ENCODE measurements at places on chromosomes 12 and 14.

GRCh38 chr12:107318556-107318805 lies 225.1 kb upstream of the CRY1 start:
- no peak for DNase-seq

- no peak for DNase-seq
Observed at GRCh38 chr14:60647837-60648248, 1.4 kb downstream of the SIX1 start.

DNA sequence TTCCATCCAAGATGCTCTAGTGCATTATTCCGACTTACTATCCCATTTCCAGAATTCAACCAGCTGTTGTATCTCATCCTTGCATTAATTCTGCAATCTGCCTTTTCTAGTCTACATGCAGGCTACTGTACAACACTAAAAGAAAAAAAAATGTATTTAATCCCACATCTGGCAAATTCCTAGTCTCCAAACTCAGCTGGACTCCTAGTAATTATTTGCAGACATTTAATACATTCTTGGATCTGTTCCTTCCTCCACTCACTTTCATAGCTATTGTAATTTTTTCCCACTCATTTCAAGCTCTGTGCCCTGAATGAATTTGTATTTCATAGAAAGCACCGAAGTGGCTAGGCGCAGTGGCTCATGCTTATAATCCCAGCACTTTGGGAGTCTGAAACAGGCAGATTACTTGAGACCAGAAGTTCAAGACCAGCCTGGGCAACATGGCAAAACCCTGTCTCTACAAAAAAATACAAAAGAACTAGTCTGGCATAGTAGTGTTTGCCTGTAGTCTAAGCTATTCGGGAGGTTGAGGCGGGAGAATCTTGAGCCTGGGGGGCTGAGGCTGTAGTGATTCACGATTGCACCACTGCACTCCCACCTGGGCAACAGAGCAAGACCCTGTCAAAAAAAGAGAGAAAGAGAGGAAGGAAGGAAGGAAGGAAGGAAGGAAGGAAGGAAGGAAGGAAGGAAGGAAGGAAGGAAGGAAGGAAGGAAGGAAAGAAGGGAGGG lies 39.5 kb upstream of the YAF2 start:
- no peak for DNase-seq

GRCh38 chr14:52061890-52062289 lies 7.0 kb downstream of the NID2 start:
- no peak for DNase-seq

DNA sequence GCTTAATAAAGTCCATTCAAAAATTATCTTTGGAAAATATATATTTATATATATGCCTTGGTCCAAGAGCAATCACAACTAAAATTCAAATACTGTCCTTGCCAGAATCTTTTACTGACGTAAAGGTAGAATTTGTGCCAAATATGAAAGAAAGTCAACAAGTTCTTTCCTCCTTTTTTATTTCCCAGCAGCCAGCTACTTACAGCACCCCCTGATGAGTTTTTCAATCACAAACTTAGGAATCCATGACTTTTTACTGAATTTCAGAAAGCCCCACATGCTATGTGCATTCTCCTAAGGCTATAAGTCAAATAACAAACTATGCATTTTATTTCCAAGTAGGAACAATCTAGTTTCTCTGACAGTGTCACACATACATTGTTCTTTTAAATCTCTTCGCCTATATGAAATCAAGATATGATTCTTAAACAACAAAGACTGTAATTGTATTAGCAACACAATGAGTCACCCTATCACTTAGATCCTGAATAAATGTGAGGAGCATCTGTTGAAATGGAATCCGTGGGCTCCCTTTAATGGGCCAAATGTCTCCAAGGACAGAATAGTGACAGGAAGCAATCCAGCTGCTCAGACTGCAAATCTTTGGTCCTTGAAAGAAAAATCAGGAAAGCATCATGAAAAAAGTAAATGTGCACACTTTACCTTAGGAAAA lies 271.4 kb downstream of the DUSP6 start:
- peak; percentile 37 for DNase-seq

DNA sequence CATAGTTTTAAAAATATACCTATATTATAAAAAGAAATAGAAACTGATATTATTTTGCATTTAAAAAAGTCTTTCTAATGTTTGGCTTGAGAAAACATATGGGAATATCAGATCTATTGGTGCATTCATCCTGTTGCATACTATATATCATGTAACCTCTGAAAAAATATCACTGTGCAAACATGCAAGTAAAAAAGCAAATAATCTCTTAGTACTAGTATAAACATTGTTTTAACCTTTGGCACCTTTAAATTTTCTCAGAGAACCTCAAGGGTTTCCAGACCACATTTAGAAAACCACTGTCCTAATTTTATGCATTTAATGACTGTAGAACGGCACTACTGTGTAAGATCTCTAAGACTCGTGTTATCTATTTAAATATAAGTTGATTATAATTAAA lies 416.8 kb downstream of the LRFN5 start:
- DNase-seq, result no peak

DNA sequence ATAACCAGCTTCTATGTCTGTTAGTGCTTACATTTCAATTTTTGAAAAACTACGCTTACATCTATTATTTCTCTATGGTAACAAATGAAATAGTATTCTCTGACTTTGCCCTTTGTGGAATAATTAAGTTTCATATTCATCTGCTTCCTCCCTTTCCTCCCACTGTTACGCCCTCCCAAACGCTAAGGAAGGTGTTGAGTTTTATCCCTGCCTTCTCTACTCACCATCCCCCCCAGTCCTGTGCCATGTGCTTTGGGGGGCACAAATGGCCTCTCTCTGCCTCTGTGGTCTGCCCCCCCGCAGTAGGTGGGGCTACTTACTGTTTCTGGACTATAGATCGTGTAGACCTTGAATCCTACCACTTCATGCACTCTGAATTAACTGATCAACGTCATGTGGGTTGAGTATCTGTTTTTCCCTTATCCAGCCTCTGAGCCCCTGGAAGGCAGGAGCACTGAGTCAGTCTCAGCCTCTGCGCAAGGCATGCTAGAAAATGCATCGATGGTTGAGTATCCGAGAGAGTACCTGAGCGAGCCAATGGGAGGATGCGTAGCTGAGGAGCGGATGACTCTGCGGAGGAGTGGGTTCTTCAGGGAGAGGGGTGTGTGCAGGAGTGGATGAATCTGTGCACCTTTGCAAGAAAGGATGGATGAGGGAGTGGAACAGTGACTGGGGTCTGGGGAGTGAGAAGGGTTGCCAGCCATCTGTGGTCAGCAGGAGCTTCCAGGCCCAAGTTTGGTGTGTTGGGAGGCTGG lies 114.5 kb upstream of the RTL1 start:
- DNase-seq, result no peak

DNA sequence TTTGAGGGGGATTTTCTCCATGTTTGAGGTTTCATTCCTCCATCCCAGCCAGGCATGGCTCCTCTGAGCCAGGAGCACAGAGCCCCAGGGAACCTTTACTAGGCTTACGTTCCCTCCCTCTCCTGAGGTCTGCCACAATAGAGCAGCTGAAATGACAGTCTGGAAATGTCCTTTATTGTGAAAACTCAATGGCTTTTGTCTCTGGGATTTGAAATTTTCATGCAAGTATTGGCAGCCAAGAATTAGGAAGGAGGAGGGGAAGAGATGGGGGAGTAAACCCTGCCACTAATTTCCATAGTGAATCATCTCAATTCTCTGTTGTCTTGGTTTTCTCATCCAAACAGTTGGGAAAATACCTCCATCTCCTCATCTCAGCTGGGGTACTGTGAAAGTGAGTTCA lies 2.6 kb upstream of the PLEKHG3 start:
- DNase-seq, result no peak

DNA sequence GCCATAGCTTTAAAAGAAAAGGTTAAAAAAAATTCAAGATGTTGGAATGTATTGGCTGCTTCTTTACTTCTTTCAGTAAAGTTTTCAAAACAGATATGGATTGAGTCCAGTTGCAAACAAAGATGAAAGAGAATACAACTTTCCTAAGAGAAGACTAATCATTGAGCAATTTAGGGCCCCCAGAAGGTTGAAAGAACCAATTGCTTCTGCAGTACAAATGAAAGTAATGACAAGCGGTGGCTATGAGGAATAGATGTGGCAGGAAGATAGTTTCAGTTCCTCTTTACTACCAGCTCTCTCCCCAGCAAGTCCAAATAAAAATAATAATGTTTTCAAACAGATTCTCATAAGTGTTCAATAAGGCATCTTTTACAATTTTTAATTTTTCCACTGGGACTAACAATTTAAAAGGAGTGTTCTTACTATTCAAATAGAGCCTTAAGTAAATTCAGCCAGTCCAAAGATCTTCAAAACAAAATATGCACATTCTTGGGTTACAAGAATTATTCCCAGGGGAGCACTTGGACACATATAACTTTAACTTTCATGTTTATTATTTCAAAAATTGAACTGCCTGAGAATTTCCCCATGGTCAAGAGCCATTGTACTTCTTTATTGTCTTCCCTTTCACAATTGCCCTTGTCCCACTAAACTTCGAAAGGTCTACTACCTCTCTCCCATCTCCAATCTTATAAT lies 62.3 kb upstream of the PPP1R12A start:
- DNase-seq, result no peak

GRCh38 chr12:50971946-50972345 lies 19.6 kb downstream of the HIGD1C start:
- DNase-seq, result no peak

DNA sequence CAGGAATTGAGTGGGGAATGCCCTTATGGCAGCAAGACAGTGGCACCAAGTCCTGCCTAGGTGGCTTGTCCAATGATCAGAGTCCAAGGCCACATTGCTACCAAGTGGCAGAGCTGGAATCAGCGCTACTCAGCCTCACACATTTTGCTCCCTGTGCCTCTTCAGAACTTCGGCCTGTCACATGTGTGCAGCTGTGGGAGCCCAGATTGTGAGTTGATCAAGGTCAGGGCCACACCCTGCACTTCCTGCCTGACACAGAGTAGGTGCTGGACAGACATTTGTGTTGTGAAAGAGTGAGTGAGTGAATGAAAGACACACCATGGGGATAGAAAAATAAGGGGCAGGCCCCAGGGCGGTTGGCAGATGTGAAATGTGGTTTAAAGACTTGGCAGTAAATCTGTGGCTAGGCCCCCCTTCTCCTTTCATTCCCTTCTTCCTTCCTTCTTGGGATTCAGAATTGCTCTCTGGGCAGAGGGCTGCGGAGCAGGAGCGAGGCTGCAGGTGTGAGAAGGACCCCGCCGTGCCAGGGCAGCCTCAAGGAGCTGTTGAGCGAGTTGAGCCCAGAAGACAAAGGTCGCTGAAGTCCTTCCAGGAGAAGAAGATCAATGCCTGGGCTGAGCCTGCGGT lies 83.5 kb downstream of the SLC25A47 start:
- no peak for DNase-seq

GRCh38 chr12:29617407-29617803 lies 119.9 kb upstream of the OVCH1 start:
- DNase-seq, result peak; percentile 39

DNA sequence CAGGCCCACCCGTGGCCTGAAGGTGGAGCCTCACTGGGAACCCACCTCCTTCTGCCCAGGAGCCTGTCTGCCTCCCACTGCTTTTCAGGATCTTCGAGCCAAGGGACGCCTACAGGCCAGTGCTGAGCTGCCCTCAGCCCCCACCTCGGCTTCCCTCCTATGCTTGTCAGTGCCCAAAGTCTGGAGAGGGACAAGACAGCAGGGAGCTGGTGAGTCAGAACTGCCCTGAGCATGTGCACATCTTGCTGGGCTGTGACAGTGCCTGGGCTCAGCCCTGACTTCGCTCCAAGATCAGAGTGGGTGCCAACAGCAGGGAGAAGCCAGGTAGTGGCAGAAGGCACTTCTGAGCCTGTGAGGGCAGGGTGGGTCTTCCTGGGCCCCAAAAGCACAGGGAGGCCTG lies 286.8 kb downstream of the AEBP2 start:
- no peak for DNase-seq

DNA sequence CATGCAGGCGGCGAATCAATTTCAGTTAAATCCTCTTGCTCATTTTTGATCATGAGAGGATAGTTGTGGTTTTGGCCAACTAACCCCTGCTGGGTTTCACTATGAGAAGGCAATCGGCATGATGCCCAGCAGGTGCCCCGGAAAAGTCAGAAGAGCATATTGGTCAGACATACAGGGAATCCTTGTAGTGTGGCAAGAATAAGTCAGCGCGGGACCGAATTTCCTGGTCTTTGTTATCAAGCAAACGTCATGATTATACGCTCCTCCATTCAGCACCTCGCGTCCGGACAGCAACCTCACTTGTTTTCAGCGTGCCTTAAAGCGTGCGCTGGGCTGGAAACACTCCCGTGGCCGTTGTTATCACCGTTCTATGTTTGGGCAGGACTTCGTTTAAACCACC lies 1.8 kb downstream of the TBC1D30 start:
- DNase-seq, result peak; percentile 20

GRCh38 chr12:12294215-12295005 lies 27.6 kb upstream of the LRP6 start:
- DNase-seq, result no peak

DNA sequence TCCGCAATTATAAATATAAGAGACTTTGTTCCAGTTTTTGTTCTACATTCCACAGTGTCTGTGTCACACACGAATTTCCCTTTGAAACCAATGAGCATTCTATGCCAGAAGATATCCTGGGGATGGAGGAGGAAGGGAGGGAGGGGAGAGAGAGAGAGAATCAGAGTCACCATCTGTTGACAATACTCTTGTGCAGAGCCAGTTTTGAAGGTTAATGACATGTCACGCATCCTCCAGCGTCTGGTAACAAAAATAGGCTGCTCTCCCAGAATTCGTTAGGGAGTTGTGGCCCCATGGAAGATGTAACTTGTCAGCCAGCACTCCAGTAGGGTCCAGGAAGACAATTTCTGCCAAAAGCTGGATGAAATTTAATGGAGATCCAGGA lies 213.5 kb upstream of the KRR1 start:
- DNase-seq, result peak; percentile 54

DNA sequence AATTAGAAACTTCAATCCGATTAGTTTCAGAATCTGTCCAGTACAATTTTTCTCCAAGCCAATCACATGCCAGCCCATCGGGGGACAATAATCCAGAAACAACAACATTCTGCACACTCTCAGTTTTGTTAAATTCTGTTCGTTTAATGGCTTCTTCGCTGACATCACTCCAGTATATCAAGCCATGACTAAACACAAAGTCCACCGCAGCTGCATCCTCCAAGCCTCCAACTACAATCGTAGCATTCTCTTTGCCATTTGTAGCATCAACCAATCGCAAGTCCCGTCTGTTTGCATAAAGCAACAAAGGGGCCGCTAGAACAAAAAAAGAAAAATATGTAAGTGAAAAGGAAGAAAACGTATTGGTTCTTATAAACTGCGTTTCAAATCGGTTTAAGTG lies 22.5 kb downstream of the LRP6 start:
- DNase-seq, result no peak

- no peak for DNase-seq
Observed at GRCh38 chr14:105315211-105315721, 718 bp downstream of the PACS2 start.

GRCh38 chr14:103500148-103500990 lies 22.3 kb downstream of the CKB start:
- peak; percentile 88 for DNase-seq

- DNase-seq, result no peak
Observed at GRCh38 chr12:15735837-15736615, 53.2 kb downstream of the EPS8 start.
